CD4-positive, alpha-beta memory T cell (primary cell): ENCODE measurements at places on chromosomes 16 and 17.
A peak's percentile ranks its signal among the peaks of the same experiment; 100 is the strongest.

DNA sequence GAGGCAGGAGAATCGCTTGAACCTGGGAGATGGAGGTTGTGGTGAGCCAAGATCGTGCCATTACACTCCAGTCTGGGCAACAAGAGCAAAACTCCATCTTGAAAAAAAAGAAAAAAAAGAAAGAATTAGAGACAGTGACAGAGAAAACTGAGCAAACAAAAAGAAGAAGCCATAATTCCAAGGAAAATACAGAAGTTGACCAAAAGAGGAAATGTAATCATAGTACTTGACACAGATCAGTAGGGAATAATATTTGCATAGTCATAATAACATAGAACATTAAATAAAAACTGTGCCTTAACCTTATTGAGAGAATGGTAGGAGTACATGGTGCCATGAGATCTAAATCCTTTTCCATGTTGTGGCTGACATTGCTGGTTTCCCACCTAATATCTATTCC lies 14.7 kb upstream of the USP31 start:
- no peaks in the 10 kb centered on the region for H3K27me3 ChIP-seq
- H3K4me3 ChIP-seq: no peak overlapping the region
- H3K27ac ChIP-seq: no peak overlapping the region
- no peak for DNase-seq

GRCh38 chr16:70388006-70388680 lies 41.4 kb downstream of the DDX19A start:
- peaks cover 5% of the 10 kb centered on the region for H3K36me3 ChIP-seq
- no peak for DNase-seq
- H3K4me3 ChIP-seq: no peak overlapping the region

DNA sequence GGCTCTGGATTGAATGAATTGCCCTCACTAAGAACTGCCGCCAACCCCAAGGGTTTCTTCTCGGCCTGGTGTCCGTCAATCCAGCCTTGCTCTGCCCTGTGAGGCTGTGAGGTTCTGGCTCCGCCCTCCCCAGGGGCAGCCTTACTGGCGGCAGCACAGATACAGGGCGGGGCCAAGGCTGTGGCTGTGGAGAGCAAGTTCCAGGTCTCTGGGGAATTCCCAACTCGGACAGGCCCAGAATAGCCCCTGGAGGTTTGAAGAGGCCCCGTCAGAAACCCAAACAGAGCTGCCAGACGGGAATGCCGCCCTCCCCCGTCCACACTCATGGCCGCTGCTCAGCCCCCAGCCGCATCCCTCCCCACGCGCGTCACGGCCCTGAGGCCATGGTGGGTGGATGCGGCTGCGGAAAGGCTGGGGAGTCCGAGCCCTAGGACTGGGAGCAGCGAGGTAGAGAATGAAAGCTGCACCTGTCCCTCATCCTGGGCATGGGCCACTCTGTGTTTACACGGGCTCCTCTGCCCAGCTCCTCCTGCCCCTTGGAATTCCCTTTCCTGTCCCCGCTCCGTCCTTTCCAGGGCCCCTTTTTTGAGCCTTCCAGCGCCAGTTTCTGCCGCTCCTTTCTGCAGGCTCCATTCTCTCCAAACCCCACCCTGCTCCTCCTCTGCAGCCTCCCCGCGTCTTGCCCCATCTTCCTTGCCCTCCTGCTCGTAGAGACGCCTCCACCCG lies 660 bp upstream of the PRRT2 start:
- peaks cover 64% of the 10 kb centered on the region for H3K4me1 ChIP-seq
- H3K36me3 ChIP-seq: peaks cover 8% of the 10 kb centered on the region
- DNase-seq: peak; percentile 65
- H3K27ac ChIP-seq: peak overlapping the region; percentile 80
- peak overlapping the region; percentile 69 for H3K4me3 ChIP-seq
- H3K27me3 ChIP-seq: no peaks in the 10 kb centered on the region

- H3K36me3 ChIP-seq: no peaks in the 10 kb centered on the region
- no peak for DNase-seq
- H3K4me3 ChIP-seq: no peak overlapping the region
- H3K27me3 ChIP-seq: no peaks in the 10 kb centered on the region
- H3K4me1 ChIP-seq: no peaks in the 10 kb centered on the region
Measured at GRCh38 chr16:2743007-2743810, 9.2 kb upstream of the SRRM2 start.

DNA sequence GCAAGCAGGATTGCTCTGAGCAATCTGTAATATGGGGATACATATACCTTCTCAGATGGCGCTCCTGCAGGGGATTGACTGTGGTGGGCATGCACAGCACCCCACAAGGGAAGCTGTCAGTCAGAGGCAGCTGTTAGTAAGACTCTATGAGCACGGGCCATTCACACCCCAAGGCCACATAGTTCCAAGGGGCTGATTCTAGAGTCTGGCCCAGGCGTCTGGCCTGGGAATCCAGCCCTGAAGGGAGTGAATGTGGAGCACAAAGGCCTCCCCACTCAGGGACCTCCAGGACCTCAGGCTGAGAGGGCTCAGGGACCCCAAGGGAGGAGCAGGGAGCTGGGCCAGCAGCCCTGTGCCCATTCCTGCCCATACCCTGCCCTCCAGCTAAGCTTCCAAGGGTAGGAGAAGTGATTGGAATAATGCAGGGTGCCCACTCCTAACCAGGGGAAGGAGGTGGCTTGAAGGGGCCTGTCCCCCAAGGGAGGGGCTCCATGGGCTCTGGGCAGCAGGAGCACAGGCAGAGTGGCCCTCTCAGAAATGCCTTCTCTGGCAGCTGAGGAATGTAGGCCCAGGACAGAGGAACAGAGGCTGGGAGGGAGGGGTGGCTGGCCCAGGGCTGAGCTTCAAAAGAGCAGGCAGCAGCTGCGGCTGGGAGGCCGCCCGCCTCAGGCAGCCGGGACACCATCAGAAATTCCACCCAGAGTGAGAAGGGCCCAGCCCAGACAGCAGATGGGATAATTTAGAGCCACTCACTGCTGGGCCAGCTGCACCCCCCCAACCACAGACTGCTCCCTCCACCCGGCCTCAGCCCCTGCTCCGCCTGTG lies 48.9 kb upstream of the MRPS23 start:
- H3K27me3 ChIP-seq: no peaks in the 10 kb centered on the region
- H3K4me1 ChIP-seq: peaks cover 10% of the 10 kb centered on the region
- no peak overlapping the region for H3K4me3 ChIP-seq
- no peak overlapping the region for H3K27ac ChIP-seq
- H3K36me3 ChIP-seq: no peaks in the 10 kb centered on the region
- no peak for DNase-seq

- H3K36me3 ChIP-seq: peaks cover 13% of the 10 kb centered on the region
- H3K4me1 ChIP-seq: peaks cover 8% of the 10 kb centered on the region
- H3K27ac ChIP-seq: no peak overlapping the region
- no peak for DNase-seq
Measured at GRCh38 chr17:35099908-35100307, 19.8 kb downstream of the RAD51D start.

GRCh38 chr16:73717266-73717974 lies 579.2 kb upstream of the PSMD7 start:
- H3K36me3 ChIP-seq: no peaks in the 10 kb centered on the region
- DNase-seq: no peak
- H3K27me3 ChIP-seq: no peaks in the 10 kb centered on the region

DNA sequence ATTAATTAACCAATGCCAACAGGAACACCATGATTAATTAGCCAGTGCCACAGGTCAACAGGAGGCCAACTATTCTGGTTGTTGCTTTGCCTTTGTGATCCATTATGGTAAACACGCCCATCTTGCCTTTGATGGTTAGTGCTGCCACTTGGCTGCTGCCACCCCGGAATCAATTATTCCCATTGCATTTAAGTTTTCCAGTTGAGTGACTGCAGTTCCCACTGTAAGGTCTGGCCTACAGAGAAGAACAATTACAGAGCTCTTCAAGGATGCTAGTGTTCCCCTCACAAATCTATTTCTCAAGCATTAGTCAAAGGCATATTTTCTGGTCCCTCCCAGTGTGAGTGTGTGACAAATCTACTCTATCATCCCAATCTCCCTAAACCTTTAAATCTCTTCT lies 7.1 kb upstream of the CLEC19A start:
- H3K4me1 ChIP-seq: no peaks in the 10 kb centered on the region
- no peaks in the 10 kb centered on the region for H3K27me3 ChIP-seq
- H3K4me3 ChIP-seq: no peak overlapping the region
- H3K27ac ChIP-seq: no peak overlapping the region

DNA sequence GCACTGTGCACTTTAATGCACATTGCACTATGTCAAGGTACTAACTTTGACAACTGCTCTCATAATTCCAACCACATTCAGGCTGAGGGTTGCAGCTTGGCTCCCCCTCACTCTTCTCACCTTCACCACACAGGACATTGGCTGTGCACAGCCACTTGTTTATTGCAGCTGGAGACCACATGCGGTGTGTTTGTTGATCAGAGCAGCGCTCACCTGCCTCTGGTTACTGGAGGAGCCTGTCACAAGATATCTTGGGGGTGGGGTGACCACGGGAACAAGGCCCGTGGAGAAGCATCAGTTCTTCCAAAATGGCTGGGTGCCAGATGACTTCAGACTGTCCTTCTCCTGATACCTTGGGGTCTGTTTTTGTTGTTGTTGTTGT lies 10.6 kb upstream of the CCL5 start:
- peaks cover 58% of the 10 kb centered on the region for H3K4me1 ChIP-seq
- no peak overlapping the region for H3K4me3 ChIP-seq
- DNase-seq: peak; percentile 78
- H3K36me3 ChIP-seq: no peaks in the 10 kb centered on the region
- no peaks in the 10 kb centered on the region for H3K27me3 ChIP-seq

- DNase-seq: peak; percentile 56
- H3K4me1 ChIP-seq: peaks cover 36% of the 10 kb centered on the region
- H3K27me3 ChIP-seq: no peaks in the 10 kb centered on the region
- H3K4me3 ChIP-seq: no peak overlapping the region
Measured at GRCh38 chr17:48026502-48027321, 10.9 kb downstream of the COPZ2 start.

- H3K4me1 ChIP-seq: peaks cover 5% of the 10 kb centered on the region
- no peak for DNase-seq
- no peak overlapping the region for H3K4me3 ChIP-seq
- no peaks in the 10 kb centered on the region for H3K36me3 ChIP-seq
- H3K27me3 ChIP-seq: no peaks in the 10 kb centered on the region
Measured at GRCh38 chr16:85047867-85048455, 20.4 kb downstream of the KIAA0513 start.

DNA sequence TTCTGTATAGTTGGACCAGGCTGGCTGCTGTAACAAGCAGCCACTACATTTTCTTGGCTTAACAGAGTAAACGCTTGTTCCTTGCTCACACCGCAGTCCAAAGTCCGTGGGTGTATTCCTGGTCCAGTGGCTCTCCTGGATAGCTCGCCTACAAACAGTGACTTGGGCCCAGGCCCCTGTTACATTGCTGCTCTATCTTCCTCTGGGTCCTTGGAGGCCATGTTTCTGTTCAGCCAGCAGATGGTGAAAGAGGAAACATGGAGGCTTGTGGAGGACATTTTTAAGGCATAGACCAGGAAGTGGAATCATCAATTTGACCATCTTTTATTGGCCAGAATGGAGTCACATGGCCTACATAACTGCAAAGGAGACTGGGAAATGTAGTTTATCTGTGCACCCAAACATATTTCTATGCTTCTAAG lies 55.1 kb downstream of the ATP2C2 start:
- no peak overlapping the region for H3K4me3 ChIP-seq
- H3K36me3 ChIP-seq: no peaks in the 10 kb centered on the region
- H3K4me1 ChIP-seq: no peaks in the 10 kb centered on the region
- DNase-seq: peak; percentile 11
- H3K27me3 ChIP-seq: no peaks in the 10 kb centered on the region
- H3K27ac ChIP-seq: no peak overlapping the region

DNA sequence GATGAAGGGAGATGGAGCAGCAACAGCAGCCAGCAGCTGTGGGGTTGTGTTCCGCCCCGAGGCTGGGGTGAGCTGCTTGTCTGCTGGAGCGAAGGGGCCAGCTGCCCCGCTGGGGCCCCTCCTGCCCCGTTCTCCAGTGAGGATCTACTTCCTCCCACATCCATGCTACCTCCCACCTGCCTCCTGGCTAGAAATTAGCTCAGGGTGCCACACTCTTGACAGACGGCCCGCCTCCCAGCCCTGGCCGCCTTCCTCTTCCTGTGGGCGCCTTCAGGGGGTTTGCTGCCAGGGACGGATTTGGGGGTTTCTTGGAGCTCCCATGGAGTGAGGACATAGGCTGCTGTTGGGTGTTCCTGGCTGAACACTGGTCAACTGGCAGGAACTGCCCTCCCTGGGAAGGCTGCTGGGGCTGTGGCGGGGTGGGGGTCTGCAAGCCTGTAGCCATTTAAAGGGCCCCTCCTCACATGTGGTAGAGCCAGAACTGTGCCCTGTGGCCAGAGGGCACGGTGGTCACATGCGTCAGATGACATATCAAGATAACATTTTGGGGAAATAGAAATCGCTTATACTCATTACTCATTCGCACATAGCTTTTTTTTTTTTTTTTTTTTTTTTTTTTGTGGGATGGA lies 13.1 kb downstream of the TBC1D24 start:
- DNase-seq: no peak
- H3K27ac ChIP-seq: no peak overlapping the region

GRCh38 chr17:11296994-11297393 lies 56.0 kb downstream of the SHISA6 start:
- no peak overlapping the region for H3K27ac ChIP-seq
- no peaks in the 10 kb centered on the region for H3K27me3 ChIP-seq
- H3K4me3 ChIP-seq: no peak overlapping the region
- no peaks in the 10 kb centered on the region for H3K36me3 ChIP-seq

DNA sequence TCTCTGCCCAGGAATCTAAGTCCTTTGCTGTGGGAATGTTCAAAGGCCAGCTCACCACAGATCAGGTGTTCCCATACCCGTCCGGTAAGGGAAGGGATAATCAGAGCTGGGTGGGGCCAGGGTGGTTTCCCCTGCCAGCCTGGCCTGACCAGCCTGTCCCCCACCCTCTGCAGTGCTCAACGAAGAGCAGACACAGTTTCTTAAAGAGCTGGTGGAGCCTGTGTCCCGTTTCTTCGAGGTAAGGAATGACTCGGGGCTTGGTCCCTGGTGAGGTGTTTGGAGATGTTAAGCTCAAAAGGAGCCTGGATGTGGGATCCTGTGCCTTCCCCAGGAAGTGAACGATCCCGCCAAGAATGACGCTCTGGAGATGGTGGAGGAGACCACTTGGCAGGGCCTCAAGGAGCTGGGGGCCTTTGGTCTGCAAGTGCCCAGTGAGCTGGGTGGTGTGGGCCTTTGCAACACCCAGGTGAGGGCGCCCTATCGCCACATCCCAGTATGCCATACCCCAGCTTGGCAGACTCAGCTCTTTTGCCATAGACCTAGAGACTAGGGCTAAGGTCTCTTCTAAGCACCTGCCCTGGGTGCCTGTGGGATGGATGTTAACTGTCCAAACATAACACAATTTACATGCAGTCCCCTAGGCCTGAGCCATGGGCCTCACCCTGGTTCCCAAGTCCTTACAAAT lies 997 bp downstream of the ACADVL start:
- no peaks in the 10 kb centered on the region for H3K27me3 ChIP-seq
- DNase-seq: peak; percentile 64
- H3K4me1 ChIP-seq: peaks cover 48% of the 10 kb centered on the region
- H3K36me3 ChIP-seq: peaks cover 23% of the 10 kb centered on the region

GRCh38 chr17:64063088-64063487 lies 42.7 kb upstream of the ICAM2 start:
- peaks cover 82% of the 10 kb centered on the region for H3K4me1 ChIP-seq
- no peaks in the 10 kb centered on the region for H3K27me3 ChIP-seq
- H3K27ac ChIP-seq: peak overlapping the region; percentile 41
- no peak for DNase-seq
